ENCODE measurements at places on chromosomes 16 and 17.

DNA sequence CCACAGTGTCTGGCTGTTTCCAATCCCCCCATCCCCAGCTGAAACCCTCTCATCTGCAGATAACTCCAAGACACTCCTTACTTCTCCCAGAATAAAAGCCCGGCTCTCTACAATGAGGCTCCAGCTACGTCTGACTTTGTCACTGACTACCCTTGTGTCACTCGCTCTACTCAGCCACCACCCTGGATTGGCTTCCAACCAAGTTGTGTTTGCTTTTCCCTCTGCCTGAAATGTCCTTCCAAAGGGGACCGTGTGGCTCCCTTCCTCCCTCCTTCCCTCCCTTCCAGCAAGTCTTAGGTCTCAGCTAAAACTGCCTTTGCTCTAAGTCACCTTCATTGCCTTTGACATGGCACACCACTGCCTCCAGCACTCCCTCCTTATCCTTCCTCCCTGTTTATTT, 42.8 kb downstream of the CDH1 start:
- no peak for DNase-seq

- DNase-seq = no peak
Observed at GRCh38 chr17:14903854-14904253, 361.3 kb downstream of the PMP22 start.

GRCh38 chr17:32723310-32723955, 153.5 kb downstream of the MYO1D start:
- no peak for DNase-seq

DNA sequence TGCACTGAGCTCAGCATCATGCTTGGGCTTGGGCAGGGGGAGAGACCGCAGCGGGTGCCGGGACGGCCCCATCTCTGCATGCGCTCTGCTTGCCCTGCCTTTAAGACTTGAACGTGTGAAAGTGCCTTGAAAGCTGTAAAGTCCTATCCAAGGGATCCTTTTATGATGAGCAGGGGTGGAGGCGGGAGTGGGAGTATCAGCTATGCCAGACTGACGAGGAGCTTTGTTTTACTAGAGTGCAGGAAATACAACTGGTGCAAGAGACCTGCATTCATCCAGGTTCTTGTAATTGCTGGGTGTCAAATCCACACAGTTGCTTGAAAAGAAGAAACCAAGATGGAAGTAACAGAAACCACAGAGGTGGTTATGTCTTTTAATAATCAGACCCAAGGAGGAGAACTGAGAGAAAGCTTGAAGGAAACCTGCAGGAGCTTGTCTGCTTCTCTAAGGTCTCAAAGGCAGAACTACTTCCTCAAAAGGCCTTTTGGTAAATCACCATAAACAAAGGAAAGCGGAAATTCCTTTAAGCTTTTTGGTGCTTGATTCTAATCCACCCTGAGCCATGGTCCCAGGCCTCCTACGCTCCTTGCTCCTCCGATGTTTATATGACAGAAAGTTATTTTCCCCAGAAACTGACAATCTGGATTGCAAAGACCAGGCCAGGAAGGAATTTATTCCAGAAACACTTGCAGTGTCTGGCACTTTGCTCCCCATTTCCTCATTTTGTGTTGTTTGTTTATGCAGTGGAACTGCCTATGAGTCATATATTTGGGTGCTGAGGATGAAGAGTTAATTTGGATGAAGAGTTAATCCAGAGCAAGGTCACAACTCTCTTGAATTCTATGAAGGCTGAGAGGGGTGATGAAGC, 51.3 kb upstream of the FBXO47 start:
- DNase-seq = no peak

GRCh38 chr17:70086516-70086915, 11.5 kb downstream of the KCNJ16 start:
- DNase-seq = no peak

GRCh38 chr16:5619304-5619703, 521.7 kb upstream of the EEF2KMT start:
- DNase-seq = no peak

GRCh38 chr17:72901083-72901482, 191.4 kb downstream of the SLC39A11 start:
- no peak for DNase-seq

- no peak for DNase-seq
Observed at GRCh38 chr17:16516594-16517051, 24.6 kb upstream of the LRRC75A start.

GRCh38 chr17:37774504-37774903, 29.6 kb upstream of the HNF1B start:
- DNase-seq = no peak

DNA sequence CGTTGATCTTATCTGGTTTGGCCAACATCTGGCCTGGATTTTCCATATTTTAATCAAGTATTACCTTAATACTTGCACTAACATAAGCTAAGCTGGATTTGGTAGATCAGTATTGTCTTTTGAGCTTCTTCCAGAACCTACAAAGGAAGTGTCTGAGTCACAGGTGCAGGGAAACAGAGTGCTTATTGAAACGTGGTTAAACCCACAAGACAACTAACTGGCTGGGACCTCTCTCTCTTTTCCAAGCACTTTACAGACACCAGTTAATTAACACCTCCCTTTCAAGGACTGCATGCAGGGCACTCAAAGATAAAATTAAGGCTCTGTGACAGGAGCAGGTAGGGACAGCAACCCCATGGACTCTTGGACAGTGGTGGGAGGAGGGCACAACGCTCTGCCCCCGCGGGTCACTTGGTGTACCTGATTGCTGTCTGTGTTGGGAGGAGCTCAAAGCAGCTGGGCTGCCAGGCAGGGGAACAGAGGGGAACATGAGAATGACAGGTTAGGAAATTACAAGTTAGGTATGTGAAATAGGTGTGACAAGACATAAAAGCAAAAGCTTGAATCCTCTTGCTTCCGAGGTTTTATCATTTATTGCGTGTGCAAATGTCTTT, 133.7 kb upstream of the MON1B start:
- DNase-seq = no peak

Data from activated CD8-positive, alpha-beta memory T cell treated with anti-CD3 and anti-CD28 coated beads for 4 hours (primary cell).